ENCODE measurements at places on chromosomes 1 and 21. TPM values are rescaled to one million over a fixed set of nuclear protein-coding genes. Genes with fewer than 3 reads are reported as not detected.

Gene KCNJ15
- 1.5 TPM for total RNA-seq

Gene GSTM5
- not detected for total RNA-seq

Gene B4GALT3
- 36.6 TPM for total RNA-seq

Gene HTR6
- total RNA-seq, result not detected

Gene HRNR
- not detected for total RNA-seq

Gene FCRL1
- not detected for total RNA-seq

Gene CYP4Z1
- not detected for total RNA-seq

Gene LCE1E
- total RNA-seq, result not detected

Gene PADI1
- total RNA-seq, result 1.1 TPM

Gene LDLRAD1
- not detected for total RNA-seq

Gene CXADR
- total RNA-seq, result 17.7 TPM

Gene MYOG
- not detected for total RNA-seq

Gene MYOC
- not detected for total RNA-seq

Gene FCRL2
- total RNA-seq, result not detected

Gene CD84
- total RNA-seq, result not detected

Gene AMY1A
- not detected for total RNA-seq

Gene ATP1A4
- total RNA-seq, result not detected

Gene LHX8
- 1.6 TPM for total RNA-seq

Gene FOXD3
- 0.20 TPM for total RNA-seq

Gene GJA9
- total RNA-seq, result not detected

Gene TNNT2
- total RNA-seq, result not detected

Gene PPCS
- 60.5 TPM for total RNA-seq

Gene TNFRSF9
- total RNA-seq, result 10.5 TPM

Gene YRDC
- total RNA-seq, result 32.8 TPM
